ENCODE measurements at places on chromosomes 12 and 14.

DNA sequence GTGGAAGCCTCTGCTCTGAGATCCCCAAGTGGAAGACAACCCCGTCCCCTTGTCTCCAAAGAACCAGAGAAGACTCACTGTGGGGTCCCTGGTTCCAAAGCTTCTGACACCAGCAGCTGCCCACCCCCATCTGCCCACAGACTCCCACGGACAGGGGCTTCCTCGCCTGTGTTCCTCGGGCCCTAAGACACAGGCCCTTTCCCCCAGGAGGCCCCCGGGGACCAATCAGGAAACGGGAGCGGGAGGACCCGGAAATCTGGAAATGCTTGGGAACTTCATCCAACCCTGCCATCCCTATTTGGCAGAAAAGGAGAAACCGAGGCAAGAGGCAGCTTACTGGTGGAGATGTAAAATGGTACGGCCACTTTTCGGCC is 113.1 kb downstream of the NCOR2 start:
- DNase-seq: no peak

DNA sequence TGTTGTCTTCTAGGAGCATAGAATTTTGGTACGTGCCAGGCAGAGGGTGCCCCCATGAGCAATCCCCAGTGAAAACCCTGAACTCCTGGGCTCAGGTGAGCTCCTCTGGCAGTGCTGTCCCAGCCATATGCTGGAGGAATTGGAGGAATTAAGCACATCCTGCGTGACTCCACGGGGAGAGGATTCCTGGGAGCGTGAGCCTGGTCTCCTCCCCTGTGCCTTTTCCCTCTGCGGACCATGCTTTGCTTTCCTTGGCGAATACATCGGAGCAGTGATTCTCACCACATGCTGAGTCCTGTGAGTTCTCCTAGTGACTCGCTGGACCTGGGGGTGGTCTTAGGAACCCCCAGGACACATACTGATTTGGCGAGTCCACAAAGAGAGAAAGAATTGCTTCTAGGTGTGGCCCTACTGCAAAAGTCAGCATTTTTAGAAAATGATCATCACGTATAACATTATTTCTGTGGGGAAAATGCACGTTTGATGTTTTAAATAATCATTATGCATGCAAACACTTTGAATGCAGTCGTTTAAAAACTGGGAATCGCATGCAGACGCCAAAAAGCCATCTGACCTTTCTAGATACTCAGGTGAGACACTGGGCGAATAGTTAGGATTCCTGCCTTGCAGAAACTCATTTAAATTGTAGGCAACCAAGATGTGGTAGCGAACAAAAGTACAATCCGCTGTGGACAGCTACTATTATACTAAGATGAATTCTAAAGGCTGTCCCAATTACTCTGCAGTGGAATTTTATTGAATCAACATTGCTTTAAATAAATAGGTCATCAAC is 370.9 kb downstream of the TMEM132D start:
- DNase-seq: no peak

DNA sequence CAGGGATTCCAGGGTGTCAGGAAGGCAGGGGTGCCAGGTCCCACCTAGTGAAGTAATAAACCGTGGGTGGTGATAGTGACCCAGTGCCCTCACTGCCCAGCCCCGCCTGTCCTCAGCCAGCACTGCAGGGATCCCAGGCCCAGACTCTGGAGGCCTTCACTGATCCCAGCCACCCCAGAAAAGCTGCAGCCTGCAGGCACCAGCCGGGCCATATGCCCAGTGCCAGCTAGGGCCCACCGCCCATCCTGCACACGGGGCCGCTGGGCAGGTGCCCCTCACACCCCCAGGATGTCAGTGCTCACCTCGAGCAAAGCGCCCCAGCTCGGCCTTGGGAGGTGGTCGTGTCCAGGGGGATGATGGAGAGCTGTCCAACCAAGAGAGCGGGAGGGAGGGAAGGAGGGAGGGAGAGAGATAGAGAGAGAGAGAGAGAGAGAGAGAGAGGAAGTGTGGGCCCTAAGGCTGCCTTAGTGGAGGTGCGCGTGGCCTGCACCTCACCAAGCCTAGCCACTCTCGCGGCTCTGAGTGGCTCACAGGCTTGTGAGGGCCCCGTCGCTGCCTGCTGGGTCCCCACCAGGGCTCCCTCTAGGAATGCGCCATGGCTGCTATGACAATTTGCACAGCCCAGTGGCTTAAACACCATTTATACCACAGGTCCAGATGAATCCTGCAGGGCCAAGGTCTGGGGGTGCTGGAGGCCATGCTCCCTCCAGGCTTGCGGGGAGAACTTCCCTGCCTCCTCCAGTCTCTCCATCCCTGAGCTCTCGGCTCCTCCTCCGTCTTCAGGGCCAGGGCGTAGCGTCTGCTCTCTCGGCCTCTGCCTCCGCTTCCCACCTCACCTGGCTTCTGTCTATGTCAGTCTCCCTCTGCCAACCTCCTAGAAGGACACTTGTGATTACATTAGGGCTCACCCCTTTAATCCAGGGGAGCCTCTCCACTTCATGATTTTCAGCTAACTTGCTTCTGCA is 401.0 kb downstream of the TMEM121 start:
- DNase-seq: no peak

GRCh38 chr14:25120261-25120660 is 70.3 kb upstream of the STXBP6 start:
- DNase-seq: no peak

DNA sequence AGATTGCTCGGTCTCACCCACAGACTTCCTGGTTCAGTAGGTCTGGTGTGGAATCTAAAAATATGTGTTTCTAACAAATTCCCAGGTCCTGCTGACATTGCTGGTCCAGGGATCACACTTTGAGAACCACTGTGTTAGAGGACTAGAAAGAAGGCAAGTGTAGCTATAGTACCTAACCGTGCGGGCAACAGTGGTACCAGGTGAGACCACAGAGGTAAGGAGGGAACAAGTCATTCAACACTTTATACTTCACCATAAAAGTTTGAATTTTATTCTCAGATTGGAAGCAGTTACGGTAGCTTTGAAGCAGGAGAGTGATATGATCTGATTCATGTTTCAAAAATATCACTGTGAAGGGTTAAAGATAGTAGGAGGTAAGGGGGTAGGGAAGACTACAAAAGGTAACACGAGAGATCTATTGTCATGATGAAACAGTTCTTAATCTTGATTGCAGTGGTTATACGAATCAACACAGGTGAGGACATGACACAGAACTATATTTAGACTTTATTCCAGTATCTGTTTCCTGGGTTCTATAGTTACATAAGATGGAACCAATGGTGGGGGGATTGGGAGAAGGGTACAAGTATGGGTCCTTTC is 73.5 kb downstream of the CDK17 start:
- no peak for DNase-seq

DNA sequence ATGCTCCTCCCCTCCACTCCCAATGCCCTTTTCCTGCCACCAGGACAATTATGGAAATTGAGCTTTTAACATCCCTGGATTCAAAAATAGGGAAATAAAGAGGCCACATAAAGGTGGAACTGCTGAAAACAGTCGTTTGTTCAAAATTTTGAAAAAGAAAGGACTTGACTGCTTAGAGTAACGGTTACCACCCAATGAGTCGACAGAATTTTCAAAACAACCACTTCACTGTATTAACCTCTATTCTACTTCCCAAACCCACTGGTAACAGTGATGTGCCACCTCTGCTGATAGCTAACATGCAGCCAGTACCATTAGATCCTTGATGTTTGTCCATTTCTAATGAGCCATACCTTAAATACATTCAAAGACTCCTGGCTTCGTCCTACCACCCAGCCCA is 4.9 kb downstream of the ST8SIA1 start:
- no peak for DNase-seq

GRCh38 chr12:48824112-48824511 is 5.8 kb downstream of the CACNB3 start:
- no peak for DNase-seq

GRCh38 chr12:97984974-97985580 is 522.5 kb downstream of the RMST start:
- no peak for DNase-seq

DNA sequence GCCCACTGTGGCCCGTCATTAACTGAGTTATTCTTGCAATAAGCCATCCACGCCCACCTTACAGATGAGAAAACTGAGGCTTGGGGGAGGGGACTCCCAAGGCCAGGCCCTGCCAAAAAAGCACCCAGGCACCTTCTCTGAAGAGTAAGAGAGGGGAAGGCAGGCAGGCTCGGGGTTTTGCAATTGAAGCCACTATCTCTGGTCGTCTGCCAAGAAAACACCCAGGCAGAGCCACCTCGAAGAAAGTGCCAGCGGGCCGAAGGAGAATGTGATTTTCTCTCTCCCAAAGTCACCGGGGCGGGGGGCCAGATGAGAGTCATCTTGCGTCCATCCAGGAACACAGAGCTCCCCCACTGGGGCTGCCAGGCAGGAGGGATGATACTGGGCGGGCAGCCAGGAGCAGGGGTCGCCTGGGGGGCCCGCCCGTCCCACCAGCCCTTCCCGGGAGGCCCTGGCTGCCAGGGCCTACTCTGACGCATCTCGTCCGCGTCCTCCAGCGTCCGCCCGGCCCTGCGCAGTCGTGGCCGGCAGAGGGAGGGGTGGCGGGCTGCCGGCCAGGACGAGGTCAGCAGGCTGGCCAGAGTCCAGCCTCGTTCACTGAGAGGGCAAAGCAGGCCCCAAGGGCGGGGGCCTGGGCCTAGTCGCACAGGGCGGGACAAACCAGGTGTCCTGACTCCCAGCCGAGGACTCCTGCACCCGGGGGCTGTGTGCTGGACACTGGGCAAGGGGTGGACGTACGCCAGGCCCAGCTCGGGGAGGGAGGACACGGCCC is 74.3 kb downstream of the RFLNA start:
- no peak for DNase-seq

GRCh38 chr14:68146818-68147217 is 327.2 kb downstream of the RAD51B start:
- DNase-seq: no peak

DNA sequence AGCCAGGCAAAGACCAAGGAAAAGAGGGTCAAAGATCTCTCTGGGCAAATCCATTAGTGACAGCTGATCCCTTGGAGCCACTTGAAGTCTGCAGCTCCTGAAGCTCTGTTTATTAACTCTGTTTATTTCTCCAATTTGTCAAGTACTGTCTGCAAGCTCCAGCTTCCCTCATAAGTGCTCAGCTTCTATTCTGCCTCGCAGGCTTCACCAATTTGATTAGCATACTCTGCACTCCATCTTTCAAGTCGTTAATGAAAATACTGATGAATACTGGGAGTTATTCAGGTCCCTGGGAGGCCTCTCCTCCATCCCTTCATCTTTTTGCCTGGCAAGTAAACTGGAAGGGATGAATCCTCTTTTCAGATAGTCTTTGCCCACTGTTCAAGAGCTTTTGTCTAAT is 54.3 kb downstream of the TTC9 start:
- DNase-seq: no peak

- DNase-seq: no peak
Observed at GRCh38 chr12:109445191-109445609, 31.9 kb downstream of the KCTD10 start.

- DNase-seq: no peak
Observed at GRCh38 chr12:85865890-85866289, 8.2 kb upstream of the NTS start.

DNA sequence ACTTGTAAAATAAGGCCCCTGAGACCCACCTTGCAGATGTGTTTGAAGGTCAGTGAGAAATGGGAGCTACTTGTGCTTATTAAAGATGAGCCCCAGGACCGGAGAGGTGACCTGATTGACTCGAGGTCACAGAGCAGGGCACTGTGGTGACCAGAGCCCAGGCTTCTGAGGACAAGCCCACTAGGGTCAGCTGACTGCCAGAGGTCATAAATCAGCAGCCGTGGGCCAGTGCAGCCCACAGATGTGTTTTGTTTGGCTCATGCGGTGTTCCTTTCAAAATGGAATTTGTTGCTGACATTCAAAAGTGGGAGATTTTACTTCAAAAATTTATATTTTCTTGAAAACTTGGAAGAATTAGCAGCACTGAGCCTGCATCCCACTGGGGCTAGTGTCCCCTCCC is 24.5 kb downstream of the JDP2 start:
- DNase-seq: no peak

- DNase-seq: no peak
Observed at GRCh38 chr14:104146651-104147345, 8.4 kb downstream of the KIF26A start.

- no peak for DNase-seq
Observed at GRCh38 chr14:61838661-61839245, 76.5 kb downstream of the SNAPC1 start.

DNA sequence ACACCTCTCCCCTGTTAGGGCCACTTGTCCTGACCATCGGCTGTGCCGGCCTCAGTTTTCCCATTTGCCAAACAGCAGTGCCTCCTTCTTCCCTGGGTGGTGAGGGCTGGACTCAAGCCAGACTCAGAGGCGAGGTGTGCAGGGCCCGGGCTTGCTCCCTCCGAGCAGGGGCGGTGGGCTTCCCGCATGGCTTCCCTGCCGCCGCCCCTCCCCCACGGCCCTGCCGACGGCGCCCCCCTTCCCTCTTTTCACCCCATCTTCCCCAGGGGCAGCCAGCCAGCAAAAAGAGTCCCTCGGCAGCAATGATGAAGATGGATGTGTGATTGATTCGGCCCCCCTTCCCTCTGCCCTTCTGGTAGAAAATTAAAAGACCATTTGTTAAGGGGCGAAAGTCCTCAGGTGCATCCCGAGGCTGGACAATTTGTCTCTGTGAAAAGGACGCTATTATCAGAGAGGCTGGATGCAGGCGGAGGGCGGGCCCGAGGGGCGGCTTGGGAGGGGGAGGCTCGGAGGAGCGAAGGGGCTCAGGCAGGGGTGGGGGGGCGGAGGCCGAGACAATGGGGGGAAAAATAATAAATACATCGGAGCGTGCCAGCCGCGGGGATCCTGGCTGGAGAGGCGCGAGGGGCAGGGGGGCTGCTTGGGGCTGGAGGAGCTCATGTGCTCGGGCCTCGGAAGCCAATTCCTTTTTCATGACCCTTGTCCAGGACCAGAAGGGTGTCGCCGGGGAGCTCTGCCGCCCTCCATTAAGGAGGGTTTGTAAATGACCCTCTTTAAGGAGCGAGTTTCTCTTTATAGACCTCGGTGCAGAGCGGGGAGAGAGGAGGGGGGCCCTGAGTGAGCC is 48.0 kb upstream of the LHX5 start:
- no peak for DNase-seq

DNA sequence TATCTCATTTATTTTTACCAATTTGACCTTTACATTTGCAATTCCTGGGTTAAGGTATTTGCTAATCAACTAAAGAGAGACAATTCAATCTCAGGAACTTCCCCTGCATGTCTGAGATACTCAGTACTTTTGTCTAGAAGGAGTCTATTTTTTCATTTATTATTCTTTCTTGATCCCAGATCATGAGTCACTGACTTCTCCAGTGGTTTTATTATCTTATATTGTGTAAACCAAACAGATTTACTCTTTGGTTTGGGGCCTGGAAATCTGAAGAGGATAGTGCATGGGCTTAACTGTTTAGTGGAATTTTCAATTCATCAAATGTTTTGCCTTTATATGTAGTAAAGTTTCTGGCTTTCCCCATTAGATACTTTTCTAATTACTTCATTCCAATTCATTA is 185.4 kb downstream of the ALG10B start:
- DNase-seq: no peak

GRCh38 chr14:58054100-58054499 is 97.9 kb downstream of the ARMH4 start:
- no peak for DNase-seq

- no peak for DNase-seq
Observed at GRCh38 chr12:94582591-94582990, 67.8 kb downstream of the TMCC3 start.
